ENCODE measurements at places on chromosomes 6 and 20.

DNA sequence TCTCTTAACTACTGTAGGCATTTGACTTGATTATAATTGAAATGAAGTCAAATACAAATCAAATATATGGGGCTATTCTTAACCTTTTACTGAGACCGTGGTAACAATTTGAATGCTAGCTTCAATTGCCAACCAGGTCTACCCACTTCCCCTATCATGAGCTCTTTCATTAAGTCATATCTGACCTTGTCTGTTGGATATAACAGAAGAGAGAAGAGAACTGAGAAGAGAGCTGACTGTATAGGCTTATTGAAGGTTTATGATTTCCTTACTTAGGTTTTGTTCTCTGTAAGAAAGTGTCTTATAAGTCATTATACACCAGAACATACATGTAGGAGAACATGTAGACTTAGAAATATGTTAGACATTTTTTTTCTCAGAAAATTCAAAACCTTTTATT is 549.4 kb downstream of the COL12A1 start:
- no peak for DNase-seq

- peak; percentile 2 for DNase-seq
Measured at GRCh38 chr6:55182016-55182650, 7.8 kb downstream of the HCRTR2 start.

DNA sequence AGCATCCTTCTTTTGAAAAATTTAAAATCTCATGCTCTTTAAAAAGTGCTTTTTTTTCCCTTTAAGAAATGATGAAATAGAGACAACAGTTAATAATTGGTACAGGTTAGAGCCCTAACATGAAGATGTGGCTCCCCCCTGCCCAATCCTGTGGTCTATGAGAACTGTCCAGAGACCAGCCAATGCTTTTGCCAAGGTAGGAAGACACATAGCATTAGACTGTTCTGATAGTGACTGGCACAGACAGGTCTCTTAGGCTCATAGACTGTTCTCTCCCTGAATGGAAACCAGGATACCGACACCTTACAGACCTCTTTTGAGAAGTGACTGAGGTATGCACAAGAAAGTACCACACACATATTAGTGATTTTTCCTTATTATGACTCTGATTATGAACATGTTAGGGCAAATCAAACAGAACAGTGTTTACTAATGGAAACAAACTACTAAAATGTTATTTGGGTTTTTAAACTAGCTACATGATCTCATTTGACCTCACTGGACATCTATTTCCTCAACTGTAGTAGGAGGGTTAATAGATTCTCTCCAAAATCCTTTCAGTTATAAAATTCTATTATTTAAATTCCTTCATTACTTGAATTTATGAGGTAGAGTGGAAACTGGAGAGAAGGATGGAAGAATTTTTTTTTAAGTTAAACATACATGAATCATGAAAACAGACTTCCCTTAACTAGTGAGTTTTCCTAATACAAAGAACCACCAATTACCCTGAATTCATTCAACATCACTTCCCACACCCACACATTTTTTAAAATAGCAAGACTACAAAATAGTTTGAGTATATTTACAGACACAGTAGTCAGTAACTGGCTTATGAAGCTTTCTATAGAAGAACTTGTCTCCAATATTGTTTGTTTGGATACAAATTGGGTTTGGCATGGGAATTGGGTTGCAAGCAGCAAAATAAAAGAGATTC is 120.4 kb downstream of the OGFRL1 start:
- no peak for DNase-seq

GRCh38 chr6:96065213-96065612 is 49.4 kb downstream of the FUT9 start:
- DNase-seq: no peak

GRCh38 chr6:111113336-111114086 is 26.2 kb downstream of the SLC16A10 start:
- peak; percentile 94 for DNase-seq

DNA sequence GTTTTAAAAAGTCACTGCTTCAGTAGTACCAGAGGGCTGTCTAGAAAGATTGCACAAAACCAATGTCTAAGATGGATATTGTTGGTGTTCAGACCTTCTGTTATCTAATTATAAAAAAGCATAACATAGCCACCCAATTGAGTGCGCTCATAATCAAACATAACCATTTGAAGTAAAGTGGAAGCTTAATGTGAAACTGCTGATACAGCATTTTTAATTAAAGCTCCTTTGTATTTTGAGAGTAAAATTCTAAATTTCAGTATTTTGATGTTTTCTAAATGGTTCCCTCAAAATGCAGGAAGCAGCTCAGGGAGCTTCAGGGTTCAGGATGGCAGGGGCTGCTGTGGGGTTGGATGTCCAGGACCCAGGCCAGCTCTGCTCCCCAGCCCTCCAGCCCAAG is 291.8 kb upstream of the ZFP64 start:
- no peak for DNase-seq

DNA sequence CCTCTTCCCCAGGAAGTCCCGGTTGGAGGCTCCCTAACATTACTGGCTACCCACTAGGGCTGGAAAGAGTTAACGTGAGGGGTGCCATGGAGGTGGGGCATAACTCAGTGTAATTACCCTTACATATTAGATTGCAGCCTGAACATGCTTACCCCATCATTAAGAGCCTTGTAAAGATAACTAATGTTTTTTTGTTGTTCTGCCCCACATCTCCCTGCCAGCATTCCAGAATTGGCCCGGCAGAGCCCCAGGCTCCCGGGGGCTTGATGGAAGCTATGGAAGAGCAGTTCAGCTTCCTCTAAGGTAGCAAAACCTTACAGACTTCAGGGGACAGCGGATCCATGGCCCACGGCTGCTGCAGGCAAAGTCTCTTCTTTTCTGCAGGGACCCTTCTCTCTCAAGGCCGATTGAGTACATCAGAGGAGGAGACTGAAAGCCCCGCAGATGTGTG is 166.1 kb upstream of the FOXQ1 start:
- DNase-seq: no peak

DNA sequence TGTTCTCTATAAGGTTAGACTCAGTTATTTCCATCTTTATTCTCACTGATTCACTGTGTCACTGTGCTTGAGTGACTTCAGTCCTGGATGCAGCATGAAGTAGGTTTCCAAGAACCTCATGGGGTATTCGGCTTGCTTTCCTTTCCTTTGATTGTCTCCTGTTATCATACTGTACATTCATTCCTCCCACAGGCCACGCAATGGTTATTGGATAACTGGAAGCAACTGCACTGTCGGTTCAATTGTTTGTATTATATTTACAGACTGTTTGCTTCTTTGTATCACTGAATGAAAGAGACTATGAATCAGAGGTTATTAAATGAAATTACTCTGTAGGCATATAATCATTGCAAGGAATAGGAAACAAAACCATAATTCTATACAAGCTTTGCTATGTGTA is 129.4 kb downstream of the MAP7 start:
- no peak for DNase-seq

DNA sequence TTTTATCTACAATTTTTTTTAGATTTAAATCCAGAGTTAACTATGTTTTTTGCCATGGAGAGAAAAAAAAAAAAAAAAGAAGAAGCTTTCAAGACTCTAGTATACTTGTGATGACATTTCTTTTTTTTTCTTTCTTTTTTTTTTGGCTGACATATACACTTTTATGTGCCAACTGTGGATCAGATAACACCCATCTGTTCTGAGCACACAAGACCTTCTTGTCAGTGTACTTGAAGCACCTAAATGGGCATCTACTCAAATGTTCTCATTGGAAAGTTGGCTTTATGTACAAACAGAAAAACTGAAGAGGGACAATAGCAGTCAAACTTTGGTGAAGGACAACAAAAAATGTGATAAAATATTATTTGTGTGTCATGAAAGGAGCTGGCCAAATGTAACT is 904.5 kb downstream of the GRIK2 start:
- DNase-seq: no peak

GRCh38 chr20:16747291-16747811 is 807 bp upstream of the OTOR start:
- no peak for DNase-seq

DNA sequence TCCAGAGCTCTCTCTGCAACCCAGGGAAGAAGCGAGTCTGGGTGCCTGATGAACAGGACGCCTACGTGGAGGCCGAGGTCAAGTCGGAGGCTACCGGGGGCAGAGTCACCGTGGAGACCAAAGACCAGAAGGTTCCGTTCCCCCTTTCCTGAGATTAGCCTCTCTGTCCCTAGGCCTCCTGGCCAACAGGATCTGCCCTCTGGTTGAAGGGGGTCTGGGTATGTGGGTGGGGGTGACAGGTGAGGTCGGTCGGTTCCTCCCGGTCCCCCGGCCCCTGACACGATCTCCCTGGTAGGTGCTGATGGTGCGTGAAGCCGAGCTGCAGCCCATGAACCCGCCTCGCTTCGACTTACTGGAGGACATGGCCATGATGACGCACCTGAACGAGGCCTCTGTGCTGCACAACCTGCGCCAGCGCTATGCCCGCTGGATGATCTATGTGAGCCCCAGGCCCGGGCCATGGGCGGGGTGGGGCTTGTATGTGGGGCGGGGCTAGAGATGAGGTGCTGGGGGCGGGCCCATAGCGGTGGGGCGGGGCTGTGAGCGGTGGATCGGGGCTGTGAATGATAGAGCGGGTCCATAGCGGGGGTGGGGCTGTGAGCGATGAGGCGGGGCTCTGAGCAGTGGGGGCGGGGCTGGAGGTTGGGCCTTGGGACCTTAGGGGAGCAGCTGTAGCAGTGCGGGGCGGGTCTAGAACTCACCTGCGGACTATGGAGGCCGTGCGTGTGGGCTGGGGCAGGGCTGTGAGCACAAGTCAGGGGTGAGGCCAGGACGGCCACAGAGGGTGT is 23.9 kb downstream of the MYH7B start:
- no peak for DNase-seq

DNA sequence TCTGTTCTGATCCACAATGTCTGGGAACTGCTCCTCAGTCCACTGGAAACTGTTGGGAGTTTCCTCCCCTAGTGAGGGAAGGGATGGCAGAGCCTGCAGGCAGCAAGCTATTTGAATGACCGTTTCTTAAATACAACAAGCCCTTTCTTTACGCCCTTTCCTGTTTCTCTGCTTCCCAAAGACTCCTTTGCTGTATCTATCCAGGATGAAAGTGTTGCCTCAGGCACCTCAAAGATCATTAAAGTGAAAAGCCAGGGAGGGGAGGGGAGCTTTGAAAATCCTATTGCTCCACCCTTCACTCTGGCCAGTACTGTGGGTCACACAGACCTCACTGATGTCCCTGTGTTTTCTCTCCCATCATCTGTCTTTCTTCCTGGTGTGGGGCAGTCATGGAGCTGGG is 213.1 kb downstream of the RNF144B start:
- no peak for DNase-seq

DNA sequence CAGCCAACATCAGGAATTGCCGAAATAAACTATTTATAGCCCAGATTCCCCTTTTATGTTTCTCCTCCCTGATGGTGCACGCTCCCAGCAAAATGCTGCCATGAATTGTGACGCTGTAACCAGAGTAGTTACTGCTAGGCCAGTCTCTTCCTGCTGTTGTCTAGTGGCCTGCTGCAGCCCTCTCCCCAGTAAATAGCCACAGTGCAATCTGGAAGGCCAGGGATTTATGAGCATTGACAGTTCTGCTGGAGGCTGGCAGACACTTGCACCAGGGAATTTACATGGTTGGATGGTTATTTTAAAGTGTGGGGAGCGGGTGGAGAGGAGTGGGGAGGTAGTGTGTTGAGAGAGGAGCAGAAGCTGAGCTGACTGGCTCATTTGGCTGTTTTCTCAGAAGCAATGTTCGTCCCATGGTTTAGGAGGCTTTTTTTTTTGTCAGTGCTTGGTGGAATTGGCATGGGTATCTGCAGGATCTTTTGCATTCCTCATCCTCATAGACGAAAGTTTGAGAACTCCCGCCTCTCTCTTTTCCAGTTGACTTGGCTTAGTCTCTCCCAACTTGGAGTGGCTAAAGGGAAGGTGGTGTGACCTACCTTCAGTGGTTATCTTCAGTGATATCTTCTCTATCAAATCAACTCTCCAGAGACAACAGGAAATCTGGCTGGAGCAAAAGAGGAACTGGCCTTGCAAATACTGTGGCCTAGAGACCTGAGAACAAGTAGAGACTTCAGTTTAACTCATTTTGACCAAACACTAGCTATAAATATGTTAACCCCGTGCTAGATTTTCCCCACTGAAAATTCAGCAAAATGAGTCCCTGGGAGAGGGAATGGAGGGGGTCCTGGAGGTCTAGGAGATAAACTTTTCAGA is 99.3 kb upstream of the VSTM2L start:
- peak; percentile 14 for DNase-seq

DNA sequence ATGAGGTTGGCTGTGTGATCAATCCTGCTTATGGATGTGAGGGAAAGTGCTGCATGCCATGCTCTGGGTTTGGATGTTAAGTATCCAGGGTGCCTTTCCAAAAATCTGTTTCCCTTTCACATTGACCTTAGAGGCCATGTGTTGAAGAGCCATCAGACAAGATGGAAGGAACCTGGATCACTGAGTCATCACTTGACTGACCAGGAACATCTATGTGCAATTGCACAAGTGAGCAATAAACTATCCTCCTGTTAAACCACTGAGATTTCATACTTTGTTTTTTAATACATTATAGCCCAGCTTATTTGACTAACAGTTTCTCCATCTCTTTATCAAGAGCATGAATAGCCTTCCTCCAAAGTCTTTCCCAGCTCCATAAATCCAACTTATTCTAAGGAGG is 17.8 kb upstream of the TMEM14A start:
- no peak for DNase-seq

GRCh38 chr6:142947714-142948480 is 2.9 kb upstream of the HIVEP2 start:
- DNase-seq: no peak

DNA sequence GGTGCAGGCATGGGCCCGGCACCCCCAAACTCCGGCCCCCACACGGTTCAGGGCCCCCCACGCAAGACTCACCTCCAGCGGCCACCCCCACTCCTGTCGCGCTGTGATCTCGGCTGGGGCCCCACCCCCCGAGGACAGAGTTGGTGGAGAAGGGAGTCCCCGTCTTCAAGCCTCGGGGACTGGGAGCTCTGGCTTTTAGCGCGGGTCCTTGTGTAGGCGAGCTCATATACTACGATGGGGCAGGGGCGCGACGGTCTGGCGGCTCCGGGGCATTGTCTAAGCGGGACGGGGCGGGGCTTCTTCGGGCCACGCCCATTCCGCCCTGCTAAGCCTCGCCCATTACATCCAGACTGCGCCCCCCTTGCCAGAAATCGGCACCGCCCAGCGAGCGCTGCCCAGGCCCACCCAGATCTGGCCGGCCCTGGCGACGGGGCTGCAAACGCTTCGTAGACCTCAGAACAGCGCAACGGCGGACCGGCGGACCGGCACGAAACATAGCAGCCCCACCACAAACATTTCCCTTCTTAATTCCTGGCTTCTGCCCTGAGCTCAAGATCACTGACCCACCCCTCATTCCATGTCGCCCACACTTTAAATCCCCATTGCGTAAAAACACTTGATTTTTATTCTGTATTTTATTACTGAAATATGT is 1.0 kb upstream of the DDAH2 start:
- peak; percentile 85 for DNase-seq

- no peak for DNase-seq
Measured at GRCh38 chr6:82954937-82955577, 110.6 kb downstream of the UBE3D start.

All from suppressor macrophage treated with lipopolysaccharide for 4 hours (primary cell).